ENCODE measurements at places on chromosomes 12 and 14.

DNA sequence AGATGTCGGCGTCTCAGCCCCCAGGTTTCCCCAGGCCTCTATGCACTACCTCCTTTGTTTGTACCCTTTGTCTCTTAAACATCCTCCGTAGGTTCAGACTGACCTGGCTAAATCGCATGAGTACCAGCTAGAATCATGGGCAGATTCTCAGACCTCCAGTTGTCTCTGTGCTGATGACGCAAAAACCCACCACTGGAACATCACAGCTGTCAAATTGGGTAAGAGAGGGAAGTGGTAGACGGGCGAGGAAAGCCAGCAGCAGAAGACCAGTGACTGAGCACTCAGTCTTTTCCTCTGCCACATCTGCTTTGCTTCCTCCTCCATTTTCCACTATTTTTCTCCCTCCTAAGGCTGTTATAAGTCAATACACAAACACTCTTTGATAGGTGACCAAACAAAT is 29.7 kb downstream of the A2ML1 start:
- no peak for DNase-seq

- DNase-seq, result peak; percentile 98
Observed at GRCh38 chr12:124474709-124475108, 92.7 kb downstream of the NCOR2 start.

GRCh38 chr14:35829449-35829848 is 3.3 kb downstream of the BRMS1L start:
- no peak for DNase-seq

DNA sequence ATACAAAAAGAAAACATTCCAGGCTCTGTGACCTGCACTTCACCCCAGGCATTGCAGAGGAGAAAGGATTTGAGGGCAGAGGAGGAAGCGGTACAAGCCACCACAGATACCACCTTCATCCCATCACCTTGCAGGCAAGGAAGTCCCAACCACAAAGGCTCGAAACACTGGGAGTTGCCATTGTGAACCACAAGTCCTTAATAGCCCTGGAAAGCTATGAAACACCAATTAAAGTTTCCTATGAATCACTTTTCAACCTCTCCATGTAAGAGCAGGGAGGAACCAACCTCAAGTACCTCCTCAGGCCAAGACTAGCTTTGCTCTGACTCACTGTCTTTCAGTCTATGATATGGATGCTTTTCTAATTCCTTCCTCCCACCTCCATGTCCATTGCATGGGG is 27.0 kb downstream of the MAP3K9 start:
- DNase-seq, result no peak

DNA sequence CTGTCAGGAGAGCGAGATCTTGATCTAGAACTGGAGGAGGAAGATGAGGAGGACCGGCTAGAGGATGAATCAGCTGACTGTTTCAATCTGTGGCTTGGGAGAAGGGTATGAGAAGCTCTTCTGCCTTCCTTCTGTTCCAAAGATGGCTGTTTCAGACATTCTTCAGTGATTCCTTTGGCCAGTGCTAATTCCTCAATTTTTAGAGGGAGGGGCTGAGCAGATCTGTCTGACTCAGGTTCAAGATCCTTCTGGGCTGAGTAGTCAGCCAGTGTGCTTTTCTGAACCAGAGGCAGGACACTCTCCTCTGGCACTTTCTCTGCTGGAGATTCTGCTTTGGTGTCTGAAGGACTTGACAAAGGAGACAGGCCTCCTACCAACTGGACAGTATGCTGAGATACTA is 15.2 kb downstream of the ACIN1 start:
- no peak for DNase-seq

GRCh38 chr12:1174659-1175058 is 183.6 kb downstream of the ERC1 start:
- no peak for DNase-seq

GRCh38 chr14:83184531-83184930 is 1650.9 kb upstream of the SEL1L start:
- no peak for DNase-seq

All from nucleus accumbens (tissue), 56 donors.